ENCODE measurements at places on chromosomes 4 and X. TPM values are rescaled to one million over a fixed set of nuclear protein-coding genes. Genes with fewer than 3 reads are reported as not detected.

- DNase-seq, result peak; percentile 71
These were observed 168.9 kb downstream of the ZNF674 start for GRCh38 chrX:46376246-46376885.

DNA sequence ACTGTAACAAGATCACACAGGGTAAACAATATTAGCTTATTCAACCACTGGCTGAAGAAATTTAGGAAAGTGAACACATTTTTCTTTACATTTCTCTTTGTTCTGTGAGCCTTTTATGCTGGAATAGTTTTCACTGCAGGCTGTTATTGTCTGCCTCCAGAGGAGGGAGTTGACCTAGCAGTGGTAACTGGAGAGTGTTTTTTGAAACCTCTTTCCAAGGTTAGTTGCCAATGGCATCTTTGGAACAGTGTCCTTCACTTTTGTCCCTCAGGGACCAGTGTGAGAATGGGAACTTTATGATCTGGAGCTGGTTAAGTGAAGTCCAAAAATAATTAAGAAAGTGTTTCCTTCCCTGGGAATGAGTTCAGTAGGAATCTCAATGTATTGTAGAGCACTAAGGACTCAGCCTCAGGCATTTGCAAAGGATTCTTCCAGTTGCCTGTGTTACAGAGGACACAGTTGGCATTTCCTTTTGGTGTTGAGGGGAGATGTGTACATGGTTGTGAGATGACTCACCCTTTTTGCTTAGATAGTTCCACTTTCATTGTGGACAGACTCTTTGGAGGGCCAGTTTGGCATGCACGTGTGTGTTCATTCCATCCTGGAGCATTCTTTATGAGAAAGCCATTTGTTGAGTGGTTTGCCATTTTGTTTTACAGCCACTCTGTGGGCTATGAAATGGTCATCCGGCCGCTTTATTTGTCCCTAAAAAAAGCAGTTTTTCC lies 61.3 kb downstream of the AR start:
- peak; percentile 91 for DNase-seq

GRCh38 chr4:111960241-111960667 lies 185.0 kb upstream of the FAM241A start:
- DNase-seq, result peak; percentile 43

The ZXDA gene
- 5.2 TPM for total RNA-seq

GRCh38 chr4:4851081-4851480 lies 8.4 kb upstream of the MSX1 start:
- DNase-seq, result no peak

The STARD8 gene
- 1.1 TPM for total RNA-seq

- DNase-seq, result no peak
These were observed 208.8 kb downstream of the SH2D1A start for GRCh38 chrX:124555036-124555595.

The TMPRSS11D gene
- total RNA-seq, result 0.09 TPM

Measured in fibroblast of the aortic adventitia (primary cell).